ENCODE measurements at places on chromosomes 6 and 20. TPM values are rescaled to one million over a fixed set of nuclear protein-coding genes. Genes with fewer than 3 reads are reported as not detected.

The HLA-DMB gene
- 14.5 TPM for total RNA-seq

The SNAP25 gene
- total RNA-seq, result not detected

The RBM38 gene
- 15.3 TPM for total RNA-seq

The PACSIN1 gene
- total RNA-seq, result not detected

The HLA-G gene
- total RNA-seq, result not detected

The C20orf204 gene
- 0.57 TPM for total RNA-seq

The PET117 gene
- total RNA-seq, result 10.4 TPM

The WFDC10B gene
- not detected for total RNA-seq

The TREM2 gene
- total RNA-seq, result not detected

The BTBD9 gene
- total RNA-seq, result 9.3 TPM

The RGS17 gene
- total RNA-seq, result 0.19 TPM

The BPIFA1 gene
- total RNA-seq, result not detected

The PTGIS gene
- 1.6 TPM for total RNA-seq

The PSMB8 gene
- total RNA-seq, result 33.0 TPM

The PBOV1 gene
- total RNA-seq, result not detected

The RCAN2 gene
- total RNA-seq, result 1.4 TPM

The TRERF1 gene
- total RNA-seq, result 13.0 TPM

The CST7 gene
- 2.5 TPM for total RNA-seq

The B4GALT5 gene
- 26.3 TPM for total RNA-seq

The CYP21A2 gene
- total RNA-seq, result 0.22 TPM

The MYLIP gene
- 8.6 TPM for total RNA-seq

The KIF25 gene
- not detected for total RNA-seq

The CDSN gene
- 0.13 TPM for total RNA-seq

The MROH8 gene
- 0.57 TPM for total RNA-seq

Measured in esophagus squamous epithelium (tissue), 5 donors.